ENCODE measurements at places on chromosomes 4 and X.

GRCh38 chr4:166230841-166231240 lies 357.8 kb downstream of the TLL1 start:
- DNase-seq, result no peak

DNA sequence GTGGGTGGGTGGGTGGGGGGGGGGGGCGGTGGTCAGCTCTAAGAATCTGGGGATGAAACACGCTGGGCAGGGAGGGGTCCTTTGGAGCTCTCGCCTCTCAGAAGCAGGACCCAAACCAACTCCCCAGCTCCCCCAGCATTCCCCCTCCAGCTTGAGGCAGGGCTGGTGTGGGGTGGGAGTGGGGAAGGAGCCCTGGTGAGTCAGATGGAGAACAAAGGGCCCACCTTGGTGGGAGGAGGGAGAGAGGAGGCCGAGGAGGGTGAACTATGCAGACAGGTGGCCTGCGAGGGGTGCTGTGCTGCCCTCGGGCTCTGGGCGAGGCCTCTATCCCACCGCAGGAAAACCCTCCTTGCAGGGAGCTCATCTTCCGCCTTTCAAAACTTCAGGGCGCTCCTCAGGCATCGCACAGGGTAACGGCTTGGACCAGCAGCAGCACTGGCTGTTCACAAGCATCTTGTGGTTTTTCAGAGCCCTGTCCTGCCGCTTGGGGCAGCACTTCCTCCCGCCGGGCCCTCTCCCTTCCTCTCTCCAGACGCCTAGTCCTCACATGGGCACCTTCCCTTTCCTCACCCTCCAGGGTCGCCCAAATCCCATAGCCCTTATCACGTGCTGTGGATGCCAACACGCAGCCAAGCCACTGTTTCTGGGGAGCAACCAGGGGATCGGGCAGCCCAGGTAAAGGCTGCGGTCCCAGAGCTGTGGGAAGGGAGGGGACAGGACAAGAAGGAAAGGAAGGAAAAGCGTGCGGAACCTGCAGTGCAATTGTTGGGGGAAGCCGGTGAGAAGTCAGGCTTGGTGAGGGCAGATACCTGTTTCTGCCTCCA lies 34.0 kb upstream of the GRPEL1 start:
- DNase-seq, result peak; percentile 46

GRCh38 chr4:155906554-155907247 lies 3.2 kb downstream of the TDO2 start:
- DNase-seq, result no peak

DNA sequence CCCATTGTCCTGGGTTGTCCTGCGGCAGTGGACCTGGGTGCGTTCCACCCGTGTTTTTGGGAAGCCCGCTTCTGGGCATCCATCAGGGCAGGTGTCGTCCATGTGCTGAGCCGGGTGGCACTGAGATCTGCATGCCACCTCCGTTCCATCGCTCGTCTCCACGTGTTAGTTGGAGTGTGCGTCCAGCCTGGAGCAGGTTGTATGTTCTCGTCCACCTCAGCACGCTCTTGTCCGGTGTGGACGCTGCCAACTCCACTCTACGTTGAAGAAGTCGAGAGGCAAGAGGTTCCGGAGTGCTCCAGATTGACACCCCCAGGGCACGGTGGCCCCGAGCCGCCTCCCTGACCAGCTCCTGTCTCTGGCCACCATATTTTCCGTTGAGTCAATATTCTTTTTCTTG lies 33.9 kb downstream of the PCGF3 start:
- DNase-seq, result no peak

DNA sequence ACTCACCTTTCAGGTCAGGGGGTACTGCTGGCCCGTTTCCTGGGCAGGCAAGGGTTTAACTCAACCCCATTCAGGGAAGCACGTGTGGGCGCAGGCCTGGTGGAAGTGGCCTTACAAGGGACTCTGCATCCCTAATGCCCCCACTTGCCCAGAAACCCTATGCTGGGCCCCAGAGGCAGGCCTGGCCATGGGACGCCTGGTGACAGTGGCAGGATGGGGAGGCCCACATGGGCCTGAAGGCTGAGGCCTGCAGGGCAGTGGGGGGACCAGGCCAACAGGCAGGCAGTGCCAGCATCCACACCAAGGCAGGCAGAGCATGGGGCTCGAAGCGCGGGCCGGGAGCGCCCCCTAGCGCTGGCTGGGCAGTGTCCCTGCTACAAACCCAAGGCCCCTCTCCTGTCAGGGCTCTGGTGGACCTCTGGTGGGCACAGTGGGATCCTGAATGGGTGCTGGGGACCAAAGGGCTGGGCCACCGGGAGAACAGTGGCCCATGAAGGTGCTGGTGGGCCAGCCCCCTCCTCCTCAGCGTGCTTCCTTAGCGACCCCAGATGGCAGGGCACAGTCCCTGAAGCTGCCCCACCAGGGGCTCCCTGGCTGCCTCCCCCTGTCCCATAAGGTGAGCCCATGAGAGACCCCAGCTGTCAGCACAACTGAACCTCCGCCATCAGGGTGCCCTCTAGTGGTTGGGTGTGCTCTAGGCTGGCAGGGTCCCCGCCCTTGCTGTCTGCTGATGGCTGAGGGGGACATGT lies 16.8 kb downstream of the FGFR3 start:
- DNase-seq, result peak; percentile 34

DNA sequence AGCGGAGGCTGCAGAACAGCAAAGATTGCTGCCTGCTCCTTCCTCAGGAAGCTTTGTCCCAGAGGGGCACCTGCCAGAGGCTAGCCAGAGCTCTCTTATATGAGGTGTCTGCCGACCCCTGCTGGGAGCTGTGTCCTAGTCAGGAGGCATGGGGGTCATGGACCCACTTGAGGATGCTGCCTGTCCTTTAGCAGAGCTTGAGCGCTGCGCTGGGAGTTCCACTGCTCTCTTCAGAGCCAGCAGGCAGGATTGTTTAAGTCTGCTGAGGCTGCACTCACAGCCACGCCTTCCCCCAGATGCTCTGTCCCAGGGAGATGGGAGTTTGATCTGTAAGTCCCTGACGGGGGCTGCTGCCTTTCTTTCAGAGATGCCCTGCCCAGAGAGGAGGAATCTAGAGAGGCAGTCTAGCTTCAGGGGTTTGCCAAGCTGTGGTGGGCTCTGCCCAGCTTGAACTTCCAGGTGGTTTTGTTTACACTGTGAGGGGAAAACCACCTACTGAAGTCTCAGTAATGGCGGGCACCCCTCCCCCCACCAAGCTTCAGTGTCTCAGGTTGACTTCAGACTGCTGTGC lies 10.9 kb downstream of the DCK start:
- no peak for DNase-seq

DNA sequence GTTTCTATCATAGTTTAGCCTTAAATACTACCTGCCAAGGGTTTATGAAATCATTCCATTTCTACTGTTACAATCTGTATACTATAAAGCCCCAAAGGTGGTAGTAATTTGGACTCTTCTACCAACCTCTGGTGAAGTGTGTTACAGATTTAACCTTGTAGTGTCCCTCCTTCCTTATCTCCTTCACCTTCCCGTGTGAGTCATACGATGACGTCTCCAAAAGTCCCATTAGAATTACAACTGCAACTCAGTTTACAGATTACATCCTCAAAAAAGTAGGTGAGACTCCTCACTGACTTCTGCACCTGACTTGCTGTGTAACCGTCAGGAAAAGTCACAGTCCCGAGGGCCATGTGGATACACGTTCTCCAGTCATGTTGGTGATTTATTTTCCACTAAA lies 219.0 kb downstream of the DCTD start:
- DNase-seq, result no peak

DNA sequence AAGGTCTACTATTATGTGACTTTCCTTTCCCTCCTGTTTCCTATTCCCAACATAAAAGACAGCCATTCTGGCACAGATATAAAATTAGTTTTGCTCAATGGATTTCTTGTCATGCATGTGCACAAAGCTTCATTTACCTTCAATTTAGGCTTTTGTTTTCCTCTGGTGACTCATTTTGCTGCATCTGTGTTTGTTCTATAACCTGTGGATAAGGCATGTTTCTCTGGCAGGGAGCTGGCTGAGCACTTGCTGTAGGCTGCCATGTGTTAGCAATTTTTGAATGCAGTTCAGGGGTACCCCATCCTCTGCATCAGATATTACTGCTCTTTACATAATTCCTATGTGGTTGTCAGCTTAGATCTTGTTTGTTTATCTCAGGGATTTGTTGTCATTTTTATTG lies 202.8 kb upstream of the GRID2 start:
- no peak for DNase-seq

Data from HCT116 (cell line).